ENCODE measurements at places on chromosomes 1 and 21.

GRCh38 chr21:42684109-42684916 is 30.9 kb downstream of the PDE9A start:
- no peak for DNase-seq

GRCh38 chr1:9444532-9444931 is 94.7 kb upstream of the SLC25A33 start:
- DNase-seq = no peak

DNA sequence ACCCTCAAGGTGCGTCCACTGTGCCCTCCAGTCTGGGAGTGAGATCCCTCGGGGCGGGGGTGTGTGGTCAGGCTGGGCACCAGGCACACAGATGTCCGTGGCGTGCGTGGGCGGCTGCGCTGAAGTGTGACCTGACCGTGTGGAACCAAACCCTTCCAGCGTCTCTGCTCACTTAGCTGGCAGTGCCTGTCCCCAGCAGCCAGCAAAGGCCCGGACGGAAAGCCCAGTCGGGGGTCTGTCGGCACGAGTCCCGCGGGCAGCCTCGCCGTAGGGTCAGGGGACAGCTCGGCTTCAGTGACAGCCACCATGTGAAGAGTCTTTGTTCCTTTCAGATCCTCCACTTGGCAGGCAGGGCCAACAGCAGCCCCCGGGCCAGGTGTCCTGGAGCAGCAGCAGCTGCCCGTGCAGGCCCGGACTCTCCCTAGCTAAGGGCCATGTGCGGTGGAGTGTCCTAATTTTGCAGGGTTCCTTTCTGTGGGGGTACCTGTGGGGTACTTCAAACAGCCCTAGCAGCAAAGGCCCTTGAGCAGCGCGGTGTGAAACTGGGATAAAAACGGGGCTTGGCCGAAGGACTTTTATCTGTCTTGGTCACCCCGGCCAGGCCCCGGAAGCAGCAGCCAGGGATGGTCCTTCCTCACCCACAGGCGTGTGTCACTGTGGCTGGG is 11.6 kb downstream of the TTLL10 start:
- no peak for DNase-seq

GRCh38 chr1:19648239-19648638 is 4.1 kb downstream of the NBL1 start:
- no peak for DNase-seq

DNA sequence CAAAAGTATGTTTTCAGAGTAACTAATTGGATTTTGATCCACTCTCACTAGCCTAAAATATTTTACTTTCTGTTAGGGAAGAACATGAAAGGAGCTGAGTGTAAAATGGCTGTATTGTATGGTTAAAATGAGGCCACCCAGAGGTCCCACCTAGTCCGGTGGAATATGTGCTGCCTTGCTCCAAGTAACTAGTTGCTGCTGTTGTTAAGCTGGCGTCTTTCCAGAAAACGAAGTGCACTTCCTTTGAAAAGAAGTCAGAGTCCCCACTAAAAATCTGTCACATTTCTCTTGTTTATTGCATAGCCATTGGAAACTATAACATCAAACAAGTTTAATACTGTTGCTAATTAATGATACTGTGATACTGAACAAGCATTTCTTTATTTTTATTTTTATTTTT is 3.2 kb downstream of the SLC25A33 start:
- DNase-seq = no peak

GRCh38 chr1:22210636-22211035 is 67.7 kb upstream of the WNT4 start:
- DNase-seq = no peak

GRCh38 chr1:43031316-43032203 is 72.9 kb upstream of the SLC2A1 start:
- no peak for DNase-seq

- DNase-seq = no peak
Measured at GRCh38 chr1:27383039-27383605, at the start of gene CD164L2. Gene CD164L2 (minus strand): TSS chr1:27383333. CDS start chr1:27383239, 94 bp downstream.

DNA sequence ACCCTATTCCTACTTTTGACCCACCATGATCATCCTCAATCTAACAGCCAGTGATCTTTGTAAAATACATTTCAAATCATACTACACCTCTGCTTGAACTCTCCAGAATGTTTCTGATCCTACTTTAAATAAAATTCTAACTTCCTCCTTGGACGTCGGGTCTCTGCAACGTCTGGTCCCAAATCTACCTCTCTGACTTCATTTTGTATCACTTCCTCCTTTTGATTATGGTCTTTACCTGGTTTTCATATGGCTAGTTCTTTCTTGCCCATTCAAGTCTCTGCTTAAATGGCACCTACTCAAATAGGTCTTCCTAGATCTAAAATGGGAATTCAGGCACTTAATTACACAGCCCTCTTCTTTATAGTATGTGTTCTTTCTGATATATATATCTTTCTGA is 18.2 kb downstream of the PLPPR4 start:
- no peak for DNase-seq

DNA sequence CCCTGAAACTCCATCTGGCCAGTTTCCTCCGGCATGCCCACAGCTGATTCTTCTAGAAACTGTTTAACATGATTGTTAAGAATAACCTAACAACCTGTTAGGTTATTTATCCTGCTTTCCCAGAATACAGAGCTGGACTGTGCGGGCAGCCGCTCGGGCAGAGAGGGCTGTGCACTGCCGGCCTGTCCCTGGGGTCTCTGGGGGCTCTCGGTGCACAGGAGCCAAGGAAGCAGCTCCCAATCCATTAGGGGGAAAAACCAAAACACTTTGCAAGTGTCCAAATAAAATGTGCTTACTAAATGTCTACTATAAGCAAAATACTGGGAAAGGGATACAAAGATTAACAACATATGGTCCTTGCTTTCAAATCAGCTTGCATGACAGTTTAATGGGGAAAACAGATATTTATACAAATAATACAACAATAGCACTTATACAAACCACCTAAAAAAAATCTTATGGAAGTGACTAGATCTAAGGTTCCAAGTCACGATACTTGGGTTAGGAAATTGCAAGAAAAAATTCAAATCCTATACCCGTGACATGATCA is 50.7 kb downstream of the HLCS start:
- DNase-seq = no peak

DNA sequence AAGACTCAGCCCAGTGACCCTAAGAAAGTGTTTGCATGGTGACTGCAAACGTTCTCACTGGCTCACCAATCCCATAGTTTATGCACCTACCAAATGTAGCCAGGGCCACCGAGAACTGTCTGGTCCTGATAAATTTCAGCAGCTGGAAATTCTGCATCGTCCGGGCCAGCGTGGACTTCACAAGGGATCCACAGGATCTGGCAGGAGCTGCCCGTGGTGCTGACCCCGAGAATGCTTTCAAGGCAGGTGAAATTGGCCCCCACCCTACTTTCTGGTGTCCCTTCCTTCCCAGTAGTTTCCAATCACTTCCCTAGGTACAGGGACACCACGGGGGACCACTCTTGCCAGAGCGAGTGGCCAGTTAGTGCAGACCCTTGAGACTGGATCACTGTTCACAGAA is 26.2 kb downstream of the UBASH3A start:
- no peak for DNase-seq

GRCh38 chr1:33902486-33903209 is 38.8 kb downstream of the HMGB4 start:
- no peak for DNase-seq

DNA sequence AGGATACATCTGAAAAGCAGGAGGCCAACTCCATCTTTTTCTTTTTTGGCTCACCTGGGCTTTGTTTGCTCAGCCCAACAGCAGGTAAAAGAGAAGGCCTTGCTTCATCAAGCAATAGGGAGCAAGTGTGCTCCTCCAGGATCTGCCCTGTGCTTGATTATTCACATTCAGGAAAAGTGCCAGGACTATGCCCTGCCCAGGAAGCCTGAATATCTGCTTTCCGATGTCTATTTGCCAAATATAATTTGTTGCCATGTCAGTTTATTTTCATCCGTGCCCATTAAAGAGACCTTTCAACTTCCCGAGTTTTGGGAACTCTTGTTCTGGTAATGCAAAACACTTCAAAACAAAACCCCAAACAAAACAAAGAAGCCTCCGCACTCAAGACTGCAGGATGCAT is 185.3 kb downstream of the CDC7 start:
- DNase-seq = no peak

DNA sequence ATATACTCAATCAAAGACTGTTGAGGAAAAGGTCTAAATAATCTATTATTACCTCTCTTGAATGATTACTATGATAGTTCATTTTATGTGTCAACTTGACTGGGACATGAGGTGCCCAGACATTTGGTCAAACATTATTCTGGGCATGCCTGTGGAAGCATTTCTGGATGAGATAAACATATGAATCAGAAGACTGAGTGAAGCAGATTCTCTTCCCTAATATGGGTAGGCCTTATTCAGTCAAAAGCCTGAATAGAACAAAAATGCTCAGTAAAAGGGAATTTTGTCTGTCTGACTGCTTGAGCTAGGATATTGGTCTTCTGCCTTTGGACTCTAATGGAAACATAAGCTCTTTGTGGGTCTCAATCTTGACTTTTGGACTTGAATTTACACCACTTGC is 73.3 kb upstream of the SOX13 start:
- DNase-seq = no peak

- DNase-seq = no peak
Measured at GRCh38 chr1:110056776-110057175, 13.7 kb downstream of the ALX3 start.

DNA sequence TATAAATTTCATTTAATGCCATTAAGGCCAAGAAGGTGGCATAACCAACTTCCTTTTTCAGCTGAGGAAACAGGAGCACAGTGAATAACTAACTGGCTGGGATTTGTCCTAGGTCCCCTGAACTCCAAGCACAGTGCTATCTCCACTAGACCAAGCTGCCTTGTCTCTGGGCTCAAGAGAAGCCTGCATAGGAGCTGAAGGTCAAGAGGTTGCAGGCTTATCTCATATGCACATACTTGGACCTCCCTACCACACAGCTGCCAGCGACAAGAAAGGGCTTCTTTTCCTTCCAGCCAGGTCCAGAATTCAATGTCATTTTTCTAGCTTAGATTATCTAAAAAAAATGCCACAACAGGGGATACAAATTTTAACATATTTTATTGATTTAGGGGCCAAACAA is 27.1 kb downstream of the AK2 start:
- DNase-seq = no peak

- no peak for DNase-seq
Measured at GRCh38 chr1:62346886-62347285, 27.7 kb upstream of the KANK4 start.

GRCh38 chr21:36282568-36283230 is 37.3 kb upstream of the MORC3 start:
- no peak for DNase-seq

- DNase-seq = no peak
Measured at GRCh38 chr1:231507476-231508355, 20.8 kb upstream of the TSNAX start.

DNA sequence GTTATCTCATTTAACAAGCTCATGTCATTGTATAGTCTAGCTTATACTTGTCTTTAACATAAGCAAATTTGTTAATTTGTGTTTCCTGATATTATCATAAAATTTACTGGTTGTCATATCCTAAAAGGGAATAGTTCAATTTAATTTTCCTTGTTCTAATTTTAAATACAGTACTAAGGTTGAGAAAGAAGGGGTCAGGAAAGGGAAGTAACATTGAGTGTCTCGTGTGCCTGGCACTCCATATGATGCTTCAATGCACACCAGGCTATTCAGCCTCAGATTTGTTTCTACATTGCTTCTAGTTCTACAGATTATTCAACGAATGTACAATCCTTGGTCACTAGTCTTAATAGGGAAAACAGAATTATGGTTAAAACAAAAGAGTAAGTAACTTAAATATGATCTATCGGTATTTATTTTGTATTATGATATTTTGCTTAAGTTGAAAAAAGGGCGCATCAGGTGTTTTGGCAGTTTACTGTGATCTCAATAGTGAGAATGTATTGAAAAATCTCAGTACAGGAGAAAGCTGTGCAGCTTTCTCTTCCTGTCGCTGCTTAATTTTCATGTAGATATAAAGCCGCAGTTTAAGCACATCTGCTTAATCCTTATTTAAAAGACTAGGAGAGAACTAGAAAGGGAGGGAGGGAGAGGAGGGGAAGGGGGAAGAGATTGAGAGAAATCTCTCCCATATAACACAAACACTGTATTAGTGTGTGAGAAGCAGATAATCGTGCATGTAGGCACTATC is 13.0 kb downstream of the PTPRC start:
- no peak for DNase-seq

GRCh38 chr21:38434913-38435533 is 63.3 kb downstream of the ERG start:
- peak; percentile 25 for DNase-seq

DNA sequence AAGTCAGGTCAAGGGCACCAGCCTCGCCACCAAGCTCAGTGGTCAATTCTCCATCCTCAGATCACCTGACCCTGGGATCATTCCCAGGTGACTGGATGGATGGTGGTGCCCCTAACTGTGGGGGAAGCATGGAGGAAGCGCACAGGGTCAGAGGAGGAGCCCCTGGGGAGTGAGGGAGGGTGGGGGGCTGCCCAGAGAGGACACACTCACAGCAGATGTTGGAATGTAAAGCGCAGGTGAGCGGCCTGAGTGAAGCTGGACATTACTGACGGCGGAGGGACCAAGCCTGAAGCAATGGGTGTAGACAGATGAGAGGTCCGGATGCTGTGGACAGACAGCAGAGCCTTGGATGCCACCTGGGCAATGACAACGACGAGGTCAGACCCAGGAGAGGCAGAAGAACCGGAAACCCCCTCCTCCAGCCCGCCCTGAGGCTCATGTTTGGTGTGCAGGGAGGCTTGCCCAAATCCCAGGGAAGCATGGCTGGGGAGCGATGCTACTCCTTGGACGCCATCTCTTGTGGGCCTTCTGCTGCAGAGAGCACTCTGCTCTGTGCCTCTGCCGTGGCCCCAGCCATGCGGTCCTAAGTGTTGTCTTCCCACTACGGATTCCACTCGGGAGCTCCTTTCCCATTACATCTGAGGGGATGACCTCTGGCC is 5.7 kb upstream of the CPLANE2 start:
- no peak for DNase-seq

GRCh38 chr1:100796046-100796445 is 76.5 kb downstream of the VCAM1 start:
- DNase-seq = no peak

- no peak for DNase-seq
Measured at GRCh38 chr1:26164036-26164860, 4.5 kb downstream of the C1orf232 start.

GRCh38 chr1:245008761-245009160 is 144.4 kb upstream of the HNRNPU start:
- DNase-seq = no peak

DNA sequence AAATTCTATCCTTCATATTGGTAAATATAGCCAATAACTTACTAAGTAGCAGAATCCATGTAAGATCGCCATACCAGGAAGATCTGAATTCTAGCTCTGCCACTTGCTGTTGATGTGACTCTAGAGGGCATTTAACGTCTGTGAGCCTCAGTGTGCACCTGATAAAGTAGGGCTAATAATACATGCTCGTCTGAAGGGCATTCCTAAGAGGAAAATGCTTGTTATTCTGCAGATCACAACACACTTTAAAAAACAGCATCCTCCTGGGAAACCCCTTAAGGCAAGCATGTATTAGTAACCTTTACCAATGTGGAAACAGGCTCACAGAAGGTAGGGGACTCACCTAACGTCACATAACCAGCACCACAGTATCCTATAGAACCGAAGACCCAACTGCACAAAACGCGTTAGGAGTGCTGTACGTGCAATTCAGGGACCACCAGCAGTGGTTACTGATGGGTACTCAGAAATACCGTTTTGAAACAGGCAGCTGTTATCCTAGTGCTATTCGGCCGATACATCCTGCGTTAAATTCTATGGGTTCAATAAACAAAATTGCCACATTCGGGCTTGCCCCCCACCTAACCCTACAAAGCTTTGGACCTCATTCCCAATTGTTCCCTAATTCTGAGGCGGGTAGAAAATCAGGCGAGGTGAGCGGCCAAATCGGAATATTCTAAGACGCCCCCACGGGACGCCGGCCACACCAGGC is 758 bp downstream of the DEPDC1 start:
- DNase-seq = no peak

GRCh38 chr1:32900956-32901822 is at the start of gene TMEM54:
Gene TMEM54 (minus strand): TSS chr1:32901389. CDS start chr1:32901238, 151 bp downstream.
- DNase-seq = no peak
